ENCODE measurements at places on chromosomes 16 and 17. TPM values are rescaled to one million over a fixed set of nuclear protein-coding genes. Genes with fewer than 3 reads are reported as not detected.

DNA sequence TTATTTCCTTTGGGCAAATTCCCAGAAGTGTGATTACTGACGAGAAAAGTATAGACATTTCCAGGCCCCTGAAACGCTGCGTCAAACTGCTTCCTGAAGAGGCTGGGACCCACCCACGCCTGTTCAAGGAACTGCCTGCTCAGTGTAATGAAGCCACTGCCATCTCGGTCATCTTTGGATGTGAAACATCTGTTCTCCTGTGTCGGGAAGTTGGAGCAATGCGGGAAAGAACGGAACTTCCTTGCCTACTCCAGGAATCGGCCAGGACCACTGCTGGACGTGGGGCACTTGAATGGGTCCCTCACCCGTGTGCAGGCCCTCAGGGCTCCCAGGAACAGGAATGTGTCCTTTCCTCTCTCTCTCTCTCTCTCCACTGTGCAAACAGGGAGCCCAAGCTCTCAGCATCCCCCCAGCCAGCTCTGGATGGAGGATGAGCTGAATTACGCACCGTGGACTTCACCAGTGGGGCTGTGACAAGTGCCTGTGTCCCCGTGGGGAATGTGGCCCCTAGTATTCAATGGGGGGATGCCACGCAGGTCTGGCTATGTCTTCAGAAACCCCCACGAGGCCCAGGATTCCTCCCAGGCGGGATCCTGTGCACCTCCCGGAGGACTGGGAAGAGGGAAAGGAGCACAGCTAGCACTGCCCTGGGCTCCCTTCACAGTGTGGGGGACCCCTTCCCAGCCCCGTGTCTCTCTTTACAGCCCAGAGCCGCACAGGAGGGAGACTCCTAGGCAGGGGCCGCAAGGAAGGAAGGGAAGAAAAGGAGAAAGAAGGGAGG is 18.3 kb upstream of the LITAF start:
- peak; percentile 47 for DNase-seq

- no peak for DNase-seq
Measured at GRCh38 chr17:5254414-5254813, 19.8 kb upstream of the SCIMP start.

The TP53TG3D gene
- not detected for total RNA-seq

The NAA38 gene
- 39.9 TPM for total RNA-seq

The ABCC11 gene
- total RNA-seq, result 0.20 TPM

The KRT222 gene
- 0.49 TPM for total RNA-seq

DNA sequence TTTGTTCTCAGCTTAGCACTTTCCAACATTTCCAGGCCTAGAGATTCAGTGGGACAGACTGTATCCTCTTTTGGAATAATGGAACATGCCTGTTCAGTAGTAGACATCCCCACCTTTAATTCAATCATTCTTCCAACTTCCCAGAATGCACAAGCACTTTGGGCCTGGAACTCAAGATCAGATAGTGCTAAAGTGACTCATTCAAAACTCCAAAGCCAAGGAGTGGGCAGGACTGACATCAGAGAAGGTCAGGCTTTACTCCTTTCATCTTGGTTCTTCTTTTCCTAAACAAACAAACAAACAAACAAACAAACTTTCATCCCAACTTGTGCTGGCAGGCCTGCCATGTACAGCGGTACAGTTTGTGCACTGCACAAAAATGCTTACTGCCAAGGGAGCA is 172.0 kb downstream of the AXIN2 start:
- DNase-seq, result no peak

DNA sequence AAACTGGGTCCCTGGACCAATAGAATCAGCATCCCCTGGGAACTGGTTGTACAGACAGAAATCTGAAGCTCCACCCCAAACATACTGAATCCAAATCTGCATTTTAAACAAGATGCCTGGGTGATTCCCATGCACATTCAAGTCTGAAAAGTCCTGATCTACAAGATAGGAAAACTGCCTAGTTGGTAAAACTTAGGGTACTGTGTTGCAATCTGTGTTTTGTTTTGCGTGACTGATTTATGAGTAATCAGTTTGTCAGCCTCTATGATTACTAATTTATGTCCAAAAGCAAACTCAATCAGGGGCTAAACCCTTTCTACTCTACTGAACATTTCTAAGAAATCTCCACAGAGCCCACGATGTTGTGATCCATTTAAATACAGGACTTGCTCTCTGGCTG is 103.8 kb downstream of the YPEL2 start:
- no peak for DNase-seq

GRCh38 chr16:86224126-86224525 is 286.2 kb upstream of the FOXF1 start:
- no peak for DNase-seq

GRCh38 chr17:61403801-61404662 is 4.4 kb downstream of the TBX2 start:
- DNase-seq, result no peak

DNA sequence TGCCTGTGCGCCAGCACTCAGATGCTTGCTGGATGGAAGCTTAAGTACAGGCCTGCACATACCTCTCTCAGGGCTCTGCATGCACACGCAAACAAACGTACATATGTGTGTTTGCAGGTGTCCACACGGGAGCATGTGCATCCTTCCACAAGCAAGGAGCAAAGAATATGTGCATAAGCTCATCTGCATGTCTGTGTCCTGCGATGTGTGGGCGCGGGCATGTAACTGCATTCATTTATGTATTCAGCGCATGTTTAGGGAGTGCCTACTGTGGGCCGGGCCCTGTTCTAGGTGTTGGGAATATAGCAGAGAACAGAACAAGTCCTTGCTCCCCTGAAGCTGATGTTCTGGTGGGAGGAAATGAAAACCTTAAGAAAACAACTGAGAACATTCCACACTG is 13.7 kb downstream of the TRPV2 start:
- DNase-seq, result no peak

- DNase-seq, result peak; percentile 23
Measured at GRCh38 chr16:87806641-87807546, 41.1 kb upstream of the KLHDC4 start.

The CDC6 gene
- 7.1 TPM for total RNA-seq

GRCh38 chr16:77183137-77183536 is 7.9 kb upstream of the MON1B start:
- DNase-seq, result no peak

- no peak for DNase-seq
Measured at GRCh38 chr16:83147244-83147643, 520.5 kb downstream of the CDH13 start.

DNA sequence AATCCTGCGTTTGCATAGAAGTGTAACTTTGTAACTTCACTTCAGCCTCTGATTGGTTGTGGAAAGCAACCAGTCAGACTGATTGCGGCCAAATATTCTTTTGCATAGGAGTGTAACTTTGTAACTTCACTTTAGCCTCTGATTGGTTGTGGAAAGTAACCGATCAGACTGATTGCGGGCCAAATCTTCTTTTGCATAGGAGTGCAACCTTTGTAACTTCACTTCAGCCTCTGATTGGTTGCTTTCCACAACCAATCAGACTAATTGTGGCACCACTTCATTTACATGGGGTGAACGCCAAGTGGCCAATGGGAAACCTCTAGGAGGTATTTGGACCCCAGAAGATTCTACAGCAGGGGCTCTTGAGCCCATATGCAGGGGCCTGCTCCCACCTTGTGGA is 1.8 kb upstream of the TMEM98 start:
- DNase-seq, result no peak

GRCh38 chr16:35745821-35746248 is 2286.4 kb downstream of the TP53TG3F start:
- DNase-seq, result no peak

- DNase-seq, result no peak
Measured at GRCh38 chr16:56354016-56354415, 71.3 kb downstream of the AMFR start.

DNA sequence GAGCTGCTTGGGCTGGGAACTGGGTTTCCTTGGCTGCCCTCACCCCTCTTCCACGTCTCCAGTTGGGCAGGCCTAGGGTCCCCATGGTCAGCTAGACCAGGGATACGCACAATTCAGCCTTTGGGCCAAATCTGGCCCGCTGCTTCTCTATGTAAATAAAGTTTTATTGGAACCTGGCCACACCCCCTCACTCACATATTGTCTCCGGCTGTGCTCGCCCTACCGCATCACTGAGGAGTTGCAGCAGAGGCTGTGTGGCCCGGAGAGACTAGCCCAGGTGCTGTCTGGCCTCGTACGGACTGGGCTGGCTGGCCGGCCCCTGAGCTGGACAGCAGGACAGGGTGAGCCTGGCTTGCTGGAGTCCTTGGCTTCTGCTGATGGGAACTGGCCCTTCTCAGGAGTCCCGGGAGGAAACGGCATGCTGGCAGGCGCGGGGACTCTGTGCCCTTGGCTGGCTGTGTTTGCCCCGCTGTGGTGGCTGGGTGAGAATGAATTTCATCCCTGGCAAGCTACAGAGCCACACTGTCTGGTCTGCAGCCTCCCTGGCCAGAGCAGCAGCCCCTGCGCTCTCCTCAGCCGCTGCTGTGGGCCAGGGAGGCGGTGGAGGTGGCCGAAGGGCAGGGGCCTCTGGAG is 82.0 kb downstream of the ENGASE start:
- DNase-seq, result no peak

GRCh38 chr17:2503627-2504026 is 8.1 kb downstream of the METTL16 start:
- DNase-seq, result no peak

- no peak for DNase-seq
Measured at GRCh38 chr16:31785126-31785525, 88.5 kb upstream of the ZNF267 start.

- no peak for DNase-seq
Measured at GRCh38 chr17:45672792-45673191, 111.3 kb upstream of the CRHR1 start.

DNA sequence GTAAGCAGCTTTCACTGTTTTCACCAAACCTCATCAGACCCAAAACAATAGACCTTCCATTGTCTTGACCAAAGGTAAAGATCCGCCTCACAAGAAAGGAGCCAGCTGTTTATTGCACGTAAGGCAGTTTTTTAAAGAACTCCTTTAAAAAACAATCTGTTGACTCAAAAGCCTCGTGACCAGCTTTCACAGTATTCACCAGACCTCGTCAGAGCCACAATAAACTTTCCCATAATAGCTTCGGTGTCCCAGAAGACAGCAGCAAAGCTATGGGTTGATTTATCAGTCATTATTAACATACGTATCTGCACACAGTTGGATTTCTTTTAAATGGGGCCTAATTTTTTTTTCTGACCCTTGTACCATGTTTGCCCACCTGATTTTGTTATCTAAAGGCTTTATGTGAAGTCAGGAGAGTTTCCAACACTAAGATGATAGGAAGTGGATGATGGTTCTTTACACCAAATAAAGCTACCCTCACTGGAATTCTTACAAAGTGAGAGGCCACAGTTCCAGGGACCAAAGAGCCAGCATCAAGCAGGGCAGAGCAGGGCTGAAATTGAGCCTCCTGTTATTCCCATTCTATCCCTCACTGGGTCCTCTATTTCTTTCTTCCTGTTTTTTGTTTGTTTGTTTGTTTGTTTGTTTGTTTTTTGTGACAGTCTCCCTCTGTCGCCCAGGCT is 17.6 kb upstream of the HELZ start:
- no peak for DNase-seq

GRCh38 chr16:23629516-23629915 is 11.6 kb downstream of the PALB2 start:
- no peak for DNase-seq

- no peak for DNase-seq
Measured at GRCh38 chr16:71709229-71709781, 15.2 kb downstream of the PHLPP2 start.

The PCYT2 gene
- total RNA-seq, result 18.6 TPM

- peak; percentile 26 for DNase-seq
Measured at GRCh38 chr16:397736-398332, 835 bp downstream of the NME4 start.

The HOXB6 gene
- 2.9 TPM for total RNA-seq

GRCh38 chr16:71449020-71449419 is 7.2 kb upstream of the TLE7 start:
- no peak for DNase-seq

GRCh38 chr16:69111876-69112230 is 6.4 kb downstream of the HAS3 start:
- no peak for DNase-seq

The USP6 gene
- 0.20 TPM for total RNA-seq

DNA sequence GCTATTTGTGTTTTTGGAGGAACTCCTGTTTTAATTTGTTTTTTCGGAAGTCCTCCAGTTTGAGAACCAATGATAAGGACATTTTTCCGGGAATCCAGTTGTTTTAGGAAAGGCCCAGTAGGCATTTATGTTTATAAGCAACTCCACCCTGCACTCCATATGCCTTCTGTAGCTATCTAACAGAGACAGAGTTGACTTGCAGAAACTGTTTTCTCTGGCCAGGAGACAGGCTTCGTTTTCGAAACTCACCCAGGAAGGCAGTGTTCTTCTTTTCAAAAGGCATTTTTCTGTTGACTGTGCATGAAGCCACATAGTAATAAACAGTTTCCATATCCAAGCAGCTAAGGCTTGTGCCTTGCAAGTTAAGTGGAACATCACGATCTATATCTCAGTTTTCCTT is 587.1 kb downstream of the WWOX start:
- no peak for DNase-seq

The BEAN1 gene
- total RNA-seq, result 2.5 TPM

All from skin of body (tissue), 3 donors.